SK-MEL-5 (cell line): ENCODE measurements at places on chromosomes 7 and 10. TPM values are rescaled to one million over a fixed set of nuclear protein-coding genes. Genes with fewer than 3 reads are reported as not detected.

GRCh38 chr7:130505753-130506152, 13.9 kb downstream of the MEST start:
- no peak for DNase-seq

- DNase-seq, result no peak
Measured at GRCh38 chr10:49761201-49761788, 828 bp downstream of the OGDHL start.

- no peak for DNase-seq
Measured at GRCh38 chr10:27687743-27688142, 57.9 kb downstream of the MKX start.

NUTM2D gene
- 0.29 and 0.32 TPM in 2 replicates for total RNA-seq

TUBAL3 gene
- total RNA-seq, result 0.08 TPM in 1 of 2 replicates, not detected in the other

GRCh38 chr7:57685418-57685817, 235.4 kb downstream of the ZNF716 start:
- no peak for DNase-seq

DNA sequence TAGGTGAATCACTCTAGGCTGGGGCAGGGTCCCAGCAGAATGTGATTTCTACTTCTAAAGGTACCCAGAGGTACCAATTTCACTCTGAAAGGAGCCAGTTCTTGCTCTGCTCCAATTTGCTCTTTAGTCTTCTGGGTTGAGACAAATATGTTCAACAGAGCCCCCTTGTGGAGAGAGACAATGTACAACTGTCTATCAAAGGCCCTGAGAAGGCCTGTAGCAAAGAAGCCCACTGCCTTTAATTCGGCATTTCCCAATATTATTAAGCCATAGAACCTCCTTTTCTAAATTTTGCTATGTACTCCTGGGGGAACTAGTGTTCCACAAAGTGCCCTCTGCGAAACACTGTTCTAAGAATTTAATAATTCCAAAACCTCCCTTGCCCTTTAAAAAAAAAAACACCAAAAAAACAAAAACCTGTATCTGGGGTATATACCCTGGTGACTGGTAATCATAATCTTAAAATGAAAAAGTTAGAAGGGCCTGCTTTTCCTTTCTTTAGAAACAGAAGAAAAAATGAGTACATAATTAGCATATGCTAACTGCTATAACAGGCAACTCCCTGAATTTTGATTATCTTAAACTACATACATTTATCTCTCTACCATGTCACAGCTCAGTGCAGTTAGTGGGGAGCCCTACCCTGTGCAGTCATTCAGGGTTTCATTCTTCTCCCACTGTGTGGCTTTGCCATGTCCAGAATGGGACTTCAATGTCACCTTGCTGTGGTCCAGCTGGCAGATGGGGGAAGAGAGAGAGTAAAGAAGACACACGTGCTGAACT, 160.9 kb upstream of the BMPER start:
- DNase-seq, result peak; percentile 72

DNA sequence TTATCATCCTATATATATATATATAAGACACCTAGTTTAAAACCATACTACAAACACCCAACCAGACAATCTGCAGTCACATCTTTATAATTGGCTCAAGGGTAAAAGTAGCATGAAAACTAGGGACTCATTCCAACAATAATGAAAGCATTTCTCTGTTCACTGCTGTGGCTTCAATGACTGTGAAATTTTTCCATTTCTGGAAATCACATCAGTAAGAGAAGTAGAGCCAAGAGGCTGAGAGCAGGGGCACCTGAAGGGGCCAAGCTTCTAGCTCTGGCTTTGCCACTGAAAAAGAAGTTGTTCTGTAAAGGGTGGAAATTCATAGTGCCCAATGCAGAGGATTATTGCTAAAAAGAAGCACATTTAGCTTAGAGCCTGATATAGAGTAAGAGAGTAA, 158.6 kb upstream of the GLI3 start:
- peak; percentile 45 for DNase-seq

DNA sequence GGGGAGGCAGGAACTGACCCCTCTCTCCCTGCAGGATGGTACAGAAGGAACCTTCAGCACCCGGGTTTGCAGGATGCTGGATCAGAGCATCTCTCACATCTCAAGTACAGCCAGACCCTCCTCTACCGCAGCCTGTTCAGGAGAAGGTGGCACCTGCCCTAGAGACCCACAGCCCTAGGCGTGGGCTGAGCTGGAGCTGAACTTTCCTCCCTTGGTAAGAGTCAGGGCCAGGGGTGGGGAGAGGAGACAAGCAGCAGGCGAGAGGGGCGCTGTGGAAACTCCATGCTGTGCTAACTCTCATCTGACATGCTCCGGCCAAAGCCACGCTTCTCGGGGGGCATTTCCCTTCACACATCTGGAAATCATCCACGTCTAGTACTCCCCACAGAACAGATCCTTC, 154.4 kb downstream of the DIP2C start:
- DNase-seq, result no peak

- no peak for DNase-seq
Measured at GRCh38 chr10:47165711-47166404, 134.1 kb upstream of the GDF10 start.

CPA4 gene
- total RNA-seq, result 0.11 and 0.16 TPM in 2 replicates

KCND2 gene
- 0.03 and 0.08 TPM in 2 replicates for total RNA-seq

GRCh38 chr10:77793831-77794230, 132.7 kb downstream of the DLG5 start:
- DNase-seq, result no peak

AUTS2 gene
- 0.11 and 0.37 TPM in 2 replicates for total RNA-seq

GRCh38 chr10:19877466-19878255, 61.4 kb downstream of the PLXDC2 start:
- no peak for DNase-seq

DNA sequence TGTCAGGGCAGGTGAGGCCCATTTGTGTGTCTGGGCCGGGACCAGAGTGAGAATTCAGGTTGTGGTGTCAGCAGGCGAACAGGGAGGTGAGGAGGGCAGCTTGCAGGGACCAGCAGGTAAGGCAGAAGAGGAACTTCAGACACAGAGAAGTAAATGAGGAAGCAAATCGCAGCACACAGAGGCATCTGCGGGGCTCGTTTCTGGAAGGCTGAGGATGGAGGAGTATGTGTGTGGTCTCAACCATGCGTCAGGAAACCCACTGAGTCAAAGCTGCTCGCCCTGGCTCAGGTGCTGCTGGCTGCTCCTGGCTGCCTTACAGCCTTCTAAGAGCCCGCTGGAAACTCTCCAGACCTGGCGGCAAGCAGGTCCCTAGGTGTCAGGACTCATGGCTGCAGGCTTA, 26.9 kb upstream of the PITRM1 start:
- no peak for DNase-seq

DNA sequence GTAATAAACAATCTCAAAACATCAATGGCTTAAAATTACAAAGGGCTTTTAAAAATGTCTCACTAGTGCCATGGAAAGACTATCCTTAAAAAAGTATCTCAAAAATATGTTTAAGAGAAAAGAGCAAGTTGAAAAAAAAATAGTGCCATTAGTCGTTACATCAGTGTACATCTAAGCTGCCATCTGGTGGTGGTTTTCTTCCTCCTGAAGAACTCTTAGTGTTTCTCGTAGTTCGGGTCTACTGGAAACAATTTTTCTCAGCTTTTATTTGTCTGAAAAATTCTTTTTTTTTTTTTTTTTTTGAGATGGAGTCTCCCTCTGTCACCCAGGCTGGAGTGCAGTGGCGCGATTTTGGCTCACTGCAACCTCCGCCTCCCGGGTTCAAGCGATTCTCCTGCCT, 5.9 kb upstream of the GARIN1A start:
- peak; percentile 68 for DNase-seq

TRPV5 gene
- total RNA-seq, result not detected in 2 replicates

GRCh38 chr7:28483908-28484605, 71.7 kb downstream of the CREB5 start:
- DNase-seq, result no peak

DNA sequence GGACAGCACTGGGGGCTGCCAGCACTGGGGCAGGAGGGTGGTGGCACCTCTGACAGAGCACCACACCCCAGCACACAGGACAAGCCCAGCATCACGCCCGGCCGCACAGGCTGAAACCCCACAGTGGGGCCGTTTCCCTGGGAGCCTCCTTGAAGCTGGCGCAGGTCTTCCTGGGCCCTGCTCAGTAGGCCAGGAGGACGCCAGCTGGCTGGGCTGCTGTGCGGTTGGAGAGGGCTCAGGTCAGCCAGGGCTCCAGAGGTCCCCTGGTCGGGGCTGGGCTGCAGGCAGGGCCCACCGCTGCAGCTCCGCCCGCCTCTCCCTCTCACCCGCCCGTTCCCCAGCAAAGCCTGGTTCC, 137.3 kb downstream of the TCERG1L start:
- no peak for DNase-seq

DNA sequence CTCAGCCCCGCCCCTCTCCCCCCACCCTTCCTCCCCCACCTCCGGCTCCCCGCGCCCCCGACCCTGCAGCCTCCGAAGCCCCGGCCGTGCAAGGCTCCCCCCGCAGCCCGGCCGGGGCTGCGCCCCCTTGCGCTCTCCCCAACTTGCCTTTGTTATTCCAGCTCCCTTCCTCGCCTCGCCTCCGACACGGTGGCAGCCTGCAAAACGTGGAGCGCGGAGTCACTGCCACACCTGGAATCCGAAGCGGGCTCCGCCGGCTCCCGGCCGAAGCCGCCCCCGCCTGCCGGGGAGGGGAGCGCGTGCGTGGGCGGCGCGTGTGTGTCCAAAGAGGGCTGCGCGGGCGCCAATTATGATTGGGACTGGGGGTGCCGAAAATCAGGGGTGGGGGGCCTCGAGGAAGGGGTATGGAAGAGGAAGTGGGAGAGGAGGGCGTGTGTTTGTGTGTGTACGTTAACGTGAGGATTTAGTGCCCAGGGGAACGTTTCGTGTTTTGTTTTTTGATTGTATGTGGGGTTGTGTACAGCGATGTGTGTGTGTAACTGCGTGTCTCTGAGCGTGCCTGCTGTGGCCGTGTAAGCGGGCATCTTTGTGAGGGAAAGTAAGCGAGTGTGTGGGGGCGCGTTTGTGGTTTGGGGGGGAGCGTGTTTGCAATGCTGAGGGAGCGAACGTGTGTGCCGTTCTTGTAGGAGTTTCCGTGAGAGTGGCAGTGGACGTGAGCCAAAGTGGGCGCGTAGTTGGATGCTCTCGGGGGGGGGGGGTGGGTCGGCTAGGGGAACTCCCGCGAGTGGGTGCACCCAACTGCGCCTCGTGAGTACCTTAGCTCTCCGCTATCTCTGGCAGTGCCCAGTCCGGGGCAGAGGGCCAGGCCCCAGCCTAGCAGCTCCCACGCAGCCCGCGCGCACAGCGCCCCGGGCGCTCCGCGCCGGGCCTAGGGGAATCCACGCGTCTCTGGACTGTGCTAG, 1.2 kb upstream of the ZMIZ1 start:
- DNase-seq, result peak; percentile 72

EN2 gene
- total RNA-seq, result 2.2 and 3.0 TPM in 2 replicates

ANKRD7 gene
- total RNA-seq, result 8.7 and 9.6 TPM in 2 replicates

DNA sequence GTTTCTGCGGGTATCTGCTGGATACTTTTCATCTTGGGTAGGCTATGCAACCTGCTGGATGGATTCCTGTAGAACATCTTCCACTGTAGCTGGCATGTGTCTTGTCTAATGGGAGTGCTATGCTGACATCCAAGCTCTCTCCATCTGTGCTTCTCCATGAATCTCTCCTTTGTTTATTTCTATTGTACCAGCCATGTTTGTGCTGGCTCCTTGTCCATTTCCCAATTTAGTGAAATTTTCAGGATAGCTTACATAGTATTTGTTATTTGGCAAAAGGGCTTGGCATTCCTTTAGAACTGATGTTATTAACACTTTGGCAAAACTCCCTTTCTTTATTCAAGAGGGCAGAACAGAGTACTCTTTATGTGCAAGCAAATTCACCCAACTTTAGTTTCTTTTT, 198.0 kb downstream of the CSTF2T start:
- no peak for DNase-seq

DNA sequence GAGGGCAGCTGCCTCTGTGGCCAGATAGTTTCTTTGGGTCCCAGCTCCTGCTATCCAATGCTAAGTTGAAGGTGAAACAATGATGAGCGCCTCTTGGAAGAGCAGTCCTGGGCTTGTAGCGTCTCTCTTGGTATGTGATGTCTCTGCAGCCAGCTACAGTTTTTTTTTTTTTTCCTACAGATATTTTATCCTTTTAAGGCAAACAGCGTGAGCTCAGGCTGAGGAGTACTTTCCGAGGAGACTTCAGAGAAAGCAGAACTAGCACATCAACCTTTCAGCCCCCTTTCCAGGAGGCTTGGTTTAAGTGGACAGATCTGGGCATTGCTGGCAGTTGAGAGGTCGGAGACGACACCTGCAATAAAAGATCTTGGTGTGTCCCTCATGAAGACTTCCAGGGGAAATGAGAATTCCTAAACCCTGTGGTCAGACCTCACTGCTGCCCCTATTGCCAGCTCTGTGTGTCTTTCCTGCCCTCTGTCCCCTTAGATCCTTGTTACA, 9.1 kb downstream of the PRKG1 start:
- DNase-seq, result no peak

- peak; percentile 68 for DNase-seq
Measured at GRCh38 chr7:1567896-1568510, 1.8 kb downstream of the PSMG3 start.

- DNase-seq, result no peak
Measured at GRCh38 chr7:70156057-70156456, 557.8 kb downstream of the AUTS2 start.

DNA sequence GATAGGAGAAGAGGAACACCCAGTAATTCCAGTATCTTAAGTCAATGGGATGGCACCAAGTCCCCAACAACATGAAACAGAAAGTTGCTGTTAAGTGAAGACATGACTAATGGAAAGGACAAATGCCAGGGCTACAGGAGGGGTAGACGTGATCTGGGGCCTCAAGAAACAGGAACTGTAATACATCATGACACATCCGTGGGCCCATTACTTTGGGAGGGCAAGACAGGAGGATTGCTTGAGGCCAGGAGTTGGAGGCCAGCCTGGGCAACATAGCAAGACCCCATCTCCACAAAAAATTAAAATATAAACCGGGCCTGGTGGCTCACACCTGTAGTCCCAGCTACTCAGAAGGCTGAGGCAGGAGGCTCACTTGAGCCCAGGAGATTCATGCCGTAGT, 408.6 kb upstream of the PRKCQ start:
- DNase-seq, result no peak

DNA sequence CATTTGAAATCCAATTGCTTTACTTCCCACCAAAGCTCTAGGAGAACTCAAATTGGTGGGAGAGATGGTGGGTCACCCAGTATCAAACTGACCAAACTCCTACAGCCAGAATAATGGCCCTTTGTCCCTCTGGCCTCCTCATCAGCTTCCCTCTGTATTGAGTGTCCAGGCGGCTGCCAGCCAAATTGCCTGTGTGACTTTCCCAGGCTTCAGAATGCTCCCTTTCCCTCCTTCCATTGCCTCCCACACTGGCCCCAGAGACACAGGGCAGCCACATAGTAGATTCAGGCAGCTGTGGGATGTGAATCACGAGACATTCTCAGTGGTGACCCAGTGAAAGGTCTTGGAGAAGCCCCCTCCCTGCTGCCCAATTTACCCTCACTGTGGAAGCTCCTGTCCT, 12.7 kb upstream of the VDAC2 start:
- peak; percentile 46 for DNase-seq

DOCK4 gene
- total RNA-seq, result 12.7 and 17.9 TPM in 2 replicates
